Kidney (tissue), 22 donors: ENCODE measurements at places on chromosomes 3 and 15. TPM values are rescaled to one million over a fixed set of nuclear protein-coding genes. Genes with fewer than 3 reads are reported as not detected.

DNA sequence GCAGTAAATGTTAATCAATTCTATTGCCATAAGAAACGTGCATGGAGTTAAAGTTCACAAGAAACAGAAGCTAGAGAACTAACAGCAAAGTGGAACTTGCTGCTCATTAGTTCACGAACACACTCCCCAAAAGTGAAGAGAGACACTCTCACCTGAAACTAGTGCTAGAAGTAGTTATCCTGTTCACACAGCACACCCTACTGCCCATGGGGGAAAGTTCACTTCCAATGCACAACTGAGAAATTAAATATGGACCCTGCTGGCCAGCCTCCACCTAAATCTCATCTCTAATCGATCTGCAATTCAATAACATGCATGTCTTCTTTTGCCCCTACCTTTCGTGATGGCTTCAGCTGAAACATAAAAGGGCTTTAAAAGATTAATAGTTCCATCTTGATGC, 39.4 kb upstream of the FRMD4B start:
- no peak for DNase-seq

GRCh38 chr3:53516339-53516738, 21.9 kb downstream of the CACNA1D start:
- DNase-seq = no peak

- peak; percentile 81 for DNase-seq
Observed at GRCh38 chr3:58161435-58162398, 49.1 kb downstream of the DNASE1L3 start.

GRCh38 chr3:114025451-114025850, 30.9 kb downstream of the CCDC191 start:
- DNase-seq = no peak

- no peak for DNase-seq
Observed at GRCh38 chr15:48978638-48979037, 14.9 kb upstream of the SHC4 start.

Gene NEK10
- 4.1 TPM for total RNA-seq

Gene GPR27
- 17.9 TPM for total RNA-seq

Gene CAND2
- 7.1 TPM for total RNA-seq

Gene PLS1
- 51.4 TPM for total RNA-seq

Gene CAMP
- not detected for total RNA-seq

Gene ETV5
- 34.6 TPM for total RNA-seq

Gene ADCY5
- 33.6 TPM for total RNA-seq

Gene SSUH2
- 0.44 TPM for total RNA-seq

Gene IL1RAP
- 10.0 TPM for total RNA-seq

Gene CCR2
- 8.1 TPM for total RNA-seq
